ENCODE measurements at places on chromosomes 16 and 17. TPM values are rescaled to one million over a fixed set of nuclear protein-coding genes. Genes with fewer than 3 reads are reported as not detected.

The C16orf89 gene
- 5.2 TPM for total RNA-seq

GRCh38 chr16:29156511-29156910 lies 171.7 kb downstream of the LAT start:
- H3K4me1 ChIP-seq = peaks cover 49% of the 10 kb centered on the region
- H3K27me3 ChIP-seq = no peaks in the 10 kb centered on the region
- no peak for DNase-seq
- H3K36me3 ChIP-seq = no peaks in the 10 kb centered on the region
- peak overlapping the region; percentile 75 for H3K27ac ChIP-seq

The PRSS53 gene
- 0.15 TPM for total RNA-seq

The FSCN2 gene
- total RNA-seq = 0.74 TPM

- H3K4me1 ChIP-seq = no peaks in the 10 kb centered on the region
- H3K4me3 ChIP-seq = no peak overlapping the region
- no peaks in the 10 kb centered on the region for H3K27me3 ChIP-seq
- DNase-seq = no peak
- no peaks in the 10 kb centered on the region for H3K36me3 ChIP-seq
These were observed 26.9 kb downstream of the SOCS3 start for GRCh38 chr17:78332991-78333390.

DNA sequence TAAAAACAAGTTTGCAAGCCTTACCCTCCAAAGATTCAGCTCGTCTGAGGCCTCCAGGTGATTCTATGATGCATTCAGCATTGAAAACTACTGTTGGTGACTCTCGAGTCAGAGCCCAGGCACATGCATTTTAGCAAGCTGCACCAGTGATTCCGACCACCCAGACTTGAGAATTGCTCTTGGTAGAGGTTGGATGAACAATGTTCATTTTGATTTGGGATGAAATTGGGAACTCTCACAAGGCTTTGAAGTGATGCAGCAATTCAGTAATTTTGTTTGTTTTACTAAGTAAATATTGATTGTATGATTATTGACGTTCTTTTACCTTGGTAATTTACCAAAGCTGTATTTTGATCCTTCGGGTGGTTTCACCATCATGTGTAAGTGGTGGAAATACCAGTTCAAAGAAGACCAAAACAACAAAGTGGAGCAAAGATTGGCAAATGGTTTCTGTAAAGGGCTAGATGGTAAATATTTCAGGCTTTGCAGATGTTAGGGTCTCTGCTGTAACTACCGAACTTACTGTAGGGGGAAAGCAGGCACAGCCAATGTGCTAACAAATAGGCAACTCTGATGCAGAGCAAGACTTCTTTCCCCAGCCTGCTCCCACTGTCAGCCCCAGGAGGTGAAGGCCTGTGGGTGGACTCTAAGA lies 11.8 kb downstream of the ALDH3A2 start:
- H3K27me3 ChIP-seq = no peaks in the 10 kb centered on the region
- no peak overlapping the region for H3K27ac ChIP-seq
- H3K36me3 ChIP-seq = peaks cover 49% of the 10 kb centered on the region
- H3K4me1 ChIP-seq = peaks cover 10% of the 10 kb centered on the region
- no peak for DNase-seq

The IL21R gene
- total RNA-seq = 0.07 TPM

DNA sequence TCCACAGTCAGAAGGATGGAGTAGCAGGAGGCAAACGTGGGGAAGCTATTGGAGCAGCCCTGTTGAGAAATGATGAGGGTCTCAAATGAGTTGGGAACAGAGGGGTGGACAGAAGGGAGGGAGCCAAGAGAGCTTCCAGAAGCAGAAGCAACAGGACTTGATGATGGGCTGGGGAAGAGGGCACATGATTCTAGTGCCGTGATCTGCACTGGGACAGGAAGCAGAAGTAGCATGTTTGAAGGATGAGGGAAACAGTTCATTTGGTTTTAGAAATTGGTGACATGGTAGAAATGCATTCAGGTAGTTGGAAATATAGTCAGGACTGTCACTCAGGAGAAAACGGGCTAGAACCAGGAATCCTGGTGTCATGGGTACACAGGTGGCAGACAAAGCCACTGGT lies 19.4 kb downstream of the EMP2 start:
- H3K27me3 ChIP-seq = no peaks in the 10 kb centered on the region
- peaks cover 92% of the 10 kb centered on the region for H3K4me1 ChIP-seq
- H3K27ac ChIP-seq = peak overlapping the region; percentile 96
- DNase-seq = no peak
- no peak overlapping the region for H3K4me3 ChIP-seq
- H3K36me3 ChIP-seq = no peaks in the 10 kb centered on the region

DNA sequence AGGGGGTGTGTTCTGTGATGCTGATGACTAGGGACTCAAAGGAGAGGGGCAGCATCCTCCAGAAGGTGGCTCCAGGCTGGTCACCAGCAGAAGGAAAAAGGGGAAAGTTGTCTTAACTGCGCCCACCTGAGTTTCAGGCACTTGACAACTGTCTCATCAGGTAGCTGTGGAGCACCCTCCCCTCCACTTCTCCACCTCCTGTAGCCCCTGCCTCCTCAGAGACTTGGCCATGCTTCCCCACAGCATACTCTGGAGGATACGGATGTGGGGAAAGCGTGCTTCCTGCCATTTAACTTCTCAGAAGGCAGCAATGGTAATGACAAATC lies 17.9 kb downstream of the CFAP20 start:
- no peak for DNase-seq
- peaks cover 32% of the 10 kb centered on the region for H3K36me3 ChIP-seq
- no peaks in the 10 kb centered on the region for H3K4me1 ChIP-seq
- no peak overlapping the region for H3K4me3 ChIP-seq
- no peaks in the 10 kb centered on the region for H3K27me3 ChIP-seq

The GSPT1 gene
- 62.7 TPM for total RNA-seq

DNA sequence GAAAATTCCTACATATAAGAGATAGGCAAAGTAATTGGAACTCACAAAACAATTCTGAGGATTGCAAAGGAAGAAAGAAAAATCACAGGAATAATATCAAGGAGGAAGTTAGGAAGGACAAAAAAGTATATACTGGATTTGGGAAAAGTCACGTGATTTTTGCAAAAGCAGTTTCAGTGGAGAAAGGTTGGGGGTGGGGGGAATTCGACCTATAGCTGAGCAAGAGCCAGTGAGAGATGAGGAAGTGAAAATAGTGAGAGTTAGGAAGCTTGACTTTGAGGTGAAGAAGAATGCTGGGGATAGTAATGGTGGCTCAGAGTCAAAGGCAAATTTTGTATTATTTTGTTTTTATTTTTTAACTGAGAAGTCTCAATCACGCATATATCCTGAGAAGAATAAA lies 438.0 kb upstream of the PMFBP1 start:
- no peak overlapping the region for H3K4me3 ChIP-seq
- no peaks in the 10 kb centered on the region for H3K27me3 ChIP-seq
- DNase-seq = no peak

The TNP2 gene
- total RNA-seq = not detected

- H3K4me1 ChIP-seq = no peaks in the 10 kb centered on the region
- no peaks in the 10 kb centered on the region for H3K36me3 ChIP-seq
- DNase-seq = no peak
These were observed 298.8 kb downstream of the ZFHX3 start for GRCh38 chr16:72749091-72749490.

The ORAI3 gene
- 22.4 TPM for total RNA-seq

DNA sequence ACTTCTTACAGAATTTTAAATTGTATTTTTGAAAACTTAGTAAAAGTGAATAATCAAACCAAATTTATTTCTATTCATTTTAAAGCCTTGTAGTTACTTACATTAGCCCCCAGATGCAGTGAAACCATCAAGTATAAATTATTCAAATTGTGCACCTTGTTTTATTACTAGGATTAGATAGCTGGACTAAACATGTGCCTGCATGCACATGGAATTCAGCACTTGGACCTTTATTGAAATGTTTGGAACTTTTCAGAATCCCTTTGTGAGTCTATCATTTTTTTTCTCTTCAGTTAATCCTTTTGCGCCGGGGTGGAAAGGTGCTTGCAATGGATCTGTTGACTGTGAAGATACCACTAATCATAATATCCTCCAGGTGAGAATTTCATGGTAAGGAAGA lies 4.7 kb downstream of the ZPBP2 start:
- peaks cover 7% of the 10 kb centered on the region for H3K27me3 ChIP-seq
- no peak overlapping the region for H3K4me3 ChIP-seq
- no peak for DNase-seq

DNA sequence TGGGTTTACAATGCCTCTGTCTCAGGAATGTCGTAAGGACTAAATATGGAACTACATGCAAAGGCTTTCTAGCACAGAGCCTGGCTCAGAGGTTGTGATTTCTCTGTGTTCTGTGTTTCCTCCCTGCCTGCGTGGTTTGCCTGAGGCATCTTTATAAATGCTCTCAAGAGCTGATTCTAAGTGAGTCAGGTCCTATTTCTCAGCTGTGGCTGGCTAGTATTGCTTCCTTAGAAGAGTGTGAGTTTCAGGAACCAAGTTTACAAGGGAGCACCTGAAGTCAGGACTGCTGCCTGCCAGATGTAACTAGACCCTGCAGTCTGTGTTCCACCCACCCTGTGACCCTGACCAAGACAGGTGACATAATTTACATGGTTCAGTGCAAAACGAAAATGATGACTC lies 8.0 kb upstream of the CCL1 start:
- H3K27me3 ChIP-seq = no peaks in the 10 kb centered on the region
- H3K4me3 ChIP-seq = no peak overlapping the region

- no peaks in the 10 kb centered on the region for H3K36me3 ChIP-seq
- H3K4me3 ChIP-seq = peak overlapping the region; percentile 86
- peak overlapping the region; percentile 95 for H3K27ac ChIP-seq
- no peaks in the 10 kb centered on the region for H3K27me3 ChIP-seq
- no peak for DNase-seq
These were observed 458 bp downstream of the ENKD1 start for GRCh38 chr16:67666032-67666551.

GRCh38 chr16:59192551-59193199 lies 458.6 kb upstream of the GOT2 start:
- H3K27me3 ChIP-seq = no peaks in the 10 kb centered on the region
- H3K4me1 ChIP-seq = no peaks in the 10 kb centered on the region
- no peaks in the 10 kb centered on the region for H3K36me3 ChIP-seq
- H3K4me3 ChIP-seq = no peak overlapping the region

The TPPP3 gene
- total RNA-seq = 24.1 TPM

DNA sequence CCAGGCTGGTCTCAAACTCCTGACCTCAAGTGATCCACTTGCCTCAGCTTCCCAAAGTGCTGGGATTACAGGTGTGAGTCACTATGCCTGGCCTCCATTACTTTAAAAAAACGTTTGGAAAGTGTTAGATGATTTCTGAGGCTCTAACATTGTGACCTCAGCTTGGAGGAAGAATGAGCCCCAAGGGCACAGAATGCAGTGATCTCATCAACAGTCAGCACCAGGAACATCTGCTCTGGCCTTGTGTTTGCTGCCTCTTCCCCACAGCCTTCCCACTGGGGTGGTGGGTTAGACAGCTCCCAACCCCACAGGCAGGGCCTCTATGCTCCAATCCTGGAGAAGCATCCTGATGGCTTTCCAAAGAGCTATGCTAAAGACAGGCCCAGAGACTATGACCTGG lies 37.7 kb upstream of the SREBF1 start:
- no peak overlapping the region for H3K4me3 ChIP-seq
- DNase-seq = no peak
- no peaks in the 10 kb centered on the region for H3K27me3 ChIP-seq
- H3K36me3 ChIP-seq = peaks cover 19% of the 10 kb centered on the region

DNA sequence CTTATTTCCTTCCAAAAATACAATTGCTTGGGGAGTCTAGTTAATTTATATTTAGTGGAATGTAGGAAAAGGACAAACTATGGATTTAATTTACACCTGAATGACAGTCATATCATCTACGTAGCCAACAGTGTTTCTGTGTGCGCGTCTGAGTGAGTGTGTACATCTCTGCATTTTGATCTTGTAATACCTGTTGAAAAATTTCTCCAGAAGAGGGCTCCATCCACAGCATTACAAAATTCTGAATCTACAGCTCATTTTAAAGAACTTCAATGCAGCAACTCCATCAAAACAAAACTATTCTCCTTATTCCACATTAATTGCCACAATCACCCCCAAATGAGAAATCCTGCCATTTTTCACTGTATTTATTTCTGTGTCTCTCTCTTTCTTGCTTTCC lies 3.9 kb downstream of the CDH13 start:
- no peak for DNase-seq
- H3K27me3 ChIP-seq = no peaks in the 10 kb centered on the region
- H3K36me3 ChIP-seq = no peaks in the 10 kb centered on the region
- H3K4me1 ChIP-seq = peaks cover 81% of the 10 kb centered on the region

GRCh38 chr16:54015147-54015546 lies 271.4 kb downstream of the IRX3 start:
- H3K4me1 ChIP-seq = no peaks in the 10 kb centered on the region
- H3K27ac ChIP-seq = no peak overlapping the region
- no peak for DNase-seq
- no peak overlapping the region for H3K4me3 ChIP-seq
- no peaks in the 10 kb centered on the region for H3K36me3 ChIP-seq
- no peaks in the 10 kb centered on the region for H3K27me3 ChIP-seq

The MAP2K3 gene
- total RNA-seq = 37.8 TPM

GRCh38 chr17:40371261-40371929 lies 6.9 kb upstream of the GJD3 start:
- H3K27ac ChIP-seq = no peak overlapping the region
- no peak overlapping the region for H3K4me3 ChIP-seq
- H3K36me3 ChIP-seq = no peaks in the 10 kb centered on the region
- H3K27me3 ChIP-seq = no peaks in the 10 kb centered on the region
- H3K4me1 ChIP-seq = no peaks in the 10 kb centered on the region

The P2RX1 gene
- 2.8 TPM for total RNA-seq

The P2RX5 gene
- total RNA-seq = 5.4 TPM

- peak; percentile 71 for DNase-seq
- no peak overlapping the region for H3K4me3 ChIP-seq
- peak overlapping the region; percentile 54 for H3K27ac ChIP-seq
These were observed 15.5 kb downstream of the MAP1LC3B start for GRCh38 chr16:87407511-87408112.

The CLEC19A gene
- not detected for total RNA-seq

The RPH3AL gene
- total RNA-seq = 7.2 TPM

DNA sequence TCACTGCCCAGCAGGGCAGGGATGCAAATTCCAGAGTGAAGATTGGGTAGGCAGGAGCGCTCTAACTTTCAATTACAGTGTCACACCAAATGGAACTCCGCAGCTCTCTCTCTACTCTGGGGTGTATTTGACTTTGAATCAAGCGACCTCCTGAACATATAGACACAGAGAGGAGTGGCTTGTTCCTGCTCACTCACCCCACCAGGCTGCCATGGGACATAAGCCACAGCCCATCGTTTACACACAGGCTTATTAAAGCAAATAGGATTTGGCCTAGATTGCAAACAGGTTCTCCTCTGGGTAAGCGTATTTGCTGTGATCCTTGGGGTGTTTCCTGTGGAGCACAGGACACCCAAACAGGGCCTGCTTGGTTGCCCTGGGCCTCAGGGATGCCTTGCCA lies 281.6 kb upstream of the CCL2 start:
- no peaks in the 10 kb centered on the region for H3K27me3 ChIP-seq
- no peaks in the 10 kb centered on the region for H3K4me1 ChIP-seq
- no peaks in the 10 kb centered on the region for H3K36me3 ChIP-seq
- DNase-seq = no peak
- H3K27ac ChIP-seq = no peak overlapping the region

The GGNBP2 gene
- 30.1 TPM for total RNA-seq

The HBA2 gene
- 2,977 TPM for total RNA-seq

The MPP2 gene
- 15.6 TPM for total RNA-seq

Data from right atrium auricular region (tissue), 2 donors.